ENCODE measurements at places on chromosomes 1 and 21. TPM values are rescaled to one million over a fixed set of nuclear protein-coding genes. Genes with fewer than 3 reads are reported as not detected.

Gene NPL
- total RNA-seq: 2.0 TPM

Gene GPR153
- 6.3 TPM for total RNA-seq

Gene CIART
- 1.9 TPM for total RNA-seq

Gene MFAP2
- 170 TPM for total RNA-seq

Gene TNNI3K
- total RNA-seq: not detected

Gene KLHDC9
- total RNA-seq: 14.7 TPM

Gene PCSK9
- total RNA-seq: 18.7 TPM

Gene SGIP1
- 12.1 TPM for total RNA-seq

Gene FCRL1
- not detected for total RNA-seq

Gene FAM177B
- total RNA-seq: not detected

Gene APP
- 631 TPM for total RNA-seq

Gene AMIGO1
- 7.0 TPM for total RNA-seq

Gene HMGCL
- 30.0 TPM for total RNA-seq

Gene KIAA1614
- 2.1 TPM for total RNA-seq

Gene DAB1
- total RNA-seq: 4.8 TPM

Gene NOTCH2NLA
- 46.7 TPM for total RNA-seq

Gene WNT2B
- total RNA-seq: 0.77 TPM

Gene DENND1B
- 15.7 TPM for total RNA-seq

Gene APOBEC4
- not detected for total RNA-seq

Gene TRIM17
- total RNA-seq: 20.5 TPM

Gene CFAP141
- total RNA-seq: not detected

Gene TMPRSS15
- not detected for total RNA-seq

Gene SPRR1A
- total RNA-seq: not detected

Gene CMPK1
- 51.7 TPM for total RNA-seq

Gene FMOD
- total RNA-seq: 2.5 TPM

Gene CCDC17
- 5.8 TPM for total RNA-seq

Gene WLS
- total RNA-seq: 123 TPM

Gene LRRC38
- total RNA-seq: not detected

Gene MSH4
- total RNA-seq: 0.55 TPM

Gene C1QB
- total RNA-seq: not detected

Gene ZNF670
- 13.0 TPM for total RNA-seq

Gene TSPEAR
- total RNA-seq: not detected

Gene SPRR1B
- not detected for total RNA-seq

Gene RUNX3
- 0.07 TPM for total RNA-seq

Gene MEX3A
- total RNA-seq: 113 TPM

Gene ADAMTSL4
- total RNA-seq: 6.9 TPM

Gene CD164L2
- not detected for total RNA-seq

Gene AMY2B
- total RNA-seq: 6.0 TPM

Gene SPRR5
- total RNA-seq: not detected

Measured in progenitor cell of endocrine pancreas (in vitro differentiated cells).